Cortex of kidney (tissue), 1 donor: ENCODE measurements at places on chromosomes 4 and X.

GRCh38 chr4:123553279-123553678, 156.7 kb downstream of the SPRY1 start:
- no peak for DNase-seq

- no peak for DNase-seq
Observed at GRCh38 chrX:7378406-7378805, 230.5 kb upstream of the PUDP start.

DNA sequence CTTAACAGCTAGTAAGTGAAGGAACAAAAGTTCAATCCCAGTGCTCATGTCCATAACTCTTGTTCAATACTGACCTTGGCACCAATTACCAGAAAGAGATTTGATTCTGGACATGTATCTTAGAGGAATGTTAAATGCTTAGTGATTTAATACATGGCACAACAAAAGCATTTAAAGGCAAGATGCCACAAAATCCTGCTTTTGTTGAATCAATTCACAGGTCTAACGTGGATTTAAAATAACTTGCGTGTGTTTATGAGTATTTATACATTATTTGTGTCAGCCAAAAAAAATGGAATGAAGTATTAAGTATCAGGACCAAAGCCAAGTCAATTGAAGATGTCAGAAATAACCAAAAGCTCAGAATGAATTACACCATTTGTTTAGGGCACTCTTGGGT, 85.4 kb upstream of the GIMD1 start:
- DNase-seq: no peak

DNA sequence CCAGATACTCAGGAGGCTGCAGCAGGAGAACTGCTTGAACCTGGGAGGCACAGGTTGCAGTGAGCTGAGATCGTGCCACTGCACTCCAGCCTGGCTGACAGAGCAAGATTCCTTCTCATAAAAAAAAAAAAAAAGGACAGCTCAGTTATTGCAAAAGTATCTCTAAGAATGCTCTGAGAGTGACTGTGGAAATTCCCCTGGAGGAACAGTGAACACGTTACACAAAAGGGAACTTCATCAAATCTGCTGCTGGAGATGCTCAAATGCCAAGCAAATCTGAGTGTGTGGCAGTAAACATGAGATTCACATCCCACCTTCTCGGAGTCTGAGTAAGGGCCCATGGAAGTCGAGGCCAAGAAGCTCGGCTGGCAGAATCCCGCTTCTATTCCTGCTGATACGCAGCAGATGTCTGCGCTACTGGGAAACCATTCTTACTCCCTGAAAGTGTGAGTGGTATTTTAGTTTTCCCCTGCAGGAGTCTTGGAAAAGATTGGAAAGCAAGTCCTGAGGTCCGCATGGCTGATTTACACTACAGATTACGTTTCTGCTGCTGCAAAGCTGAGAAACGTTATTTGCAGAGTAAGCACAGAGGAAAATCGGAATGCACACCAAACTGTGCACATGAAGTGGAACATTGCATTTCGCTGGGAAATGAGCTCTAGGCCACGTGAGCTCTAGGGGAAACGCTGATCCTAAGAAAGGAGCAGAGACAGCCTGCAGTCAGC, 162.9 kb downstream of the NSUN7 start:
- no peak for DNase-seq

DNA sequence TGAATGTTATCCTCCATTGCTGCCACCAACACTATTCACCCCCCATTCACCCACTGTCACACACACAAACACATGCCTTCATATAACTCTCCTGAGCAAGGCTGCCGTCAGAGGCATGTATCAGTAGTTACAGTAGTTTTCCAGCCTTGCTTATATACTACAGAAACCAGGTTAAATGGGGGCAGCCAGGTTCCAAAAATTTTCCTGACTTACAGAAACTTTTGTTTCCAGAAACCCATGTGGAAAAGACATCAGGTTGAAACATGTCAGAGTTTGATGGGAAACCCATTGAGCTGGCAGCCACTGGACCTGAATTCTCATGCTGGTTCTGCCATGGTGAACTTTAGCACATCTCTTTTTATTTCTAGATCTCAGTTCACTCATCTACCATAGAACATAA, 64.0 kb downstream of the COX18 start:
- DNase-seq: no peak

DNA sequence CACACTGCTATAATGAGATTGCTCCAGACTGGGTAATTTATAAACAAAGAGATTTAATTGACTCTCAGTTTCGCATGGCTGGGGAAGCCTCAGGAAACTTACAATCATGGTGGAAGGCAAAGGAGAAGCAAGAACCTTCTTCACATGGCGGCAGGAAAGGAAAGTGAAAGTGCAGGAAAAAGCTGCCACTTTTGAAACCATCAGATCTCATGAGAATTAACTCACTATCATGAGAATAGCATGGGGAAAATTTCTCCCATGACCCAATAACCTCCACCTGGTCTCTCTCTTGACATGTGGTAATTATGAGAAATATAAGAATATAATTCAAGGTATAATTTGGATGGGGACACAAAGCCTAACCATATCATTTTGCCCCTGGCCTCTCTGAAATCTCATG, 884.2 kb downstream of the GLUD2 start:
- no peak for DNase-seq

- DNase-seq: no peak
Observed at GRCh38 chr4:74157154-74157553, 764 bp upstream of the MTHFD2L start.

DNA sequence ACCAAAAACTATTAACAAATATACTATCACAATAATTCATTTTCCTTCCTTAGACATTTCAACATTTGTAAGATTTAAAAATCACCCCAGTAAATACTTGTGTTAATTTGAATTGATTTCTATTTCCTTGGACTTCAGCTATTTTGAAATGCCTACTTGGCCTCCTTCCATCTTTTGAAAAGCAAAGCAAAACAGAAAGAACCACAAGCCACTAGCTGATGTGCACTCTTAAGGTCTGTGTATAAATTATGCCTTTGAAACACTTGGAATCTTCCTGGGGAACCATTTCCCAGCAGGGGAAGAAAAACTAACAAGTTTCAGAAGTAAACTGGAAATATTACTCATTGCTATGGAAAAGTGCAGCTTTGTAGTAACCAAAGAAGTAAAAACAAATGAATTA, 139.8 kb downstream of the CLCN4 start:
- DNase-seq: no peak

DNA sequence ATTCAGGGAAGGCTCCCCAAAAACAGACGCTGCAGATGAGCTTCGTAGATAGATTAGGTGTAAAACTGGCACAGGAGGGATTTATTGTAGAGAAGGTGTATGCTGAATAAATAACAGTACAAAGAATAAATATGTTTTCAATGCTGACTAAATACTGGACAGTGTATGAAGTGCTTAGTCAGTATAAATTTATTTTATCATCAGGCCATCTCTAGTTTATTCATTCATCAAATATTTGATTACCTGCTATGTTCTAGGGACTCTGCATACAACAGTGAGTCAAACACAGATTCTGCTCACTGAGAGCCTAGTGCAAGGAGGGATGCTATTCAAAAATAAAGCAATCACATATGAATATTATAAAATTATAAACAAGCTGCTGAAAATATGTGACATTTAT, 63.6 kb upstream of the TSPAN5 start:
- DNase-seq: no peak

DNA sequence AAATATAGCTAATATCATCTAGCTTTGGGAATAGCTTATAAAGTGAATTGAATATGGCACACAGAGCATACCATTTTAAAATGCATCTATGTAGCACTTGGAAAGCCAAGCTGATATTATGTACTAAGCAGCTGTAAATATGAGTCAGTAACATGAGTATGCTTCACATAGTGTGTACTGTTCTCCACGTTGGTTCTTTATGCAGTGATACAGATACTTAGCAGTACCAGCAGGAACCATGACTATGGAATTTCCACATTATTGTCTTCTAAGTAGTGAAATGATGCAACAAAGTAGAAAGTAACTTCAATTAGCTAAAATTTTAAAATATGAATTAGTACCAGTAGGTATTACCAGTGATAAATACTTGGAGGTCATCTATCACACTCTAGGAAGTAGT, 320.1 kb downstream of the BMPR1B start:
- DNase-seq: no peak

- no peak for DNase-seq
Observed at GRCh38 chr4:164959896-164960295, 17.6 kb downstream of the TRIM61 start.

DNA sequence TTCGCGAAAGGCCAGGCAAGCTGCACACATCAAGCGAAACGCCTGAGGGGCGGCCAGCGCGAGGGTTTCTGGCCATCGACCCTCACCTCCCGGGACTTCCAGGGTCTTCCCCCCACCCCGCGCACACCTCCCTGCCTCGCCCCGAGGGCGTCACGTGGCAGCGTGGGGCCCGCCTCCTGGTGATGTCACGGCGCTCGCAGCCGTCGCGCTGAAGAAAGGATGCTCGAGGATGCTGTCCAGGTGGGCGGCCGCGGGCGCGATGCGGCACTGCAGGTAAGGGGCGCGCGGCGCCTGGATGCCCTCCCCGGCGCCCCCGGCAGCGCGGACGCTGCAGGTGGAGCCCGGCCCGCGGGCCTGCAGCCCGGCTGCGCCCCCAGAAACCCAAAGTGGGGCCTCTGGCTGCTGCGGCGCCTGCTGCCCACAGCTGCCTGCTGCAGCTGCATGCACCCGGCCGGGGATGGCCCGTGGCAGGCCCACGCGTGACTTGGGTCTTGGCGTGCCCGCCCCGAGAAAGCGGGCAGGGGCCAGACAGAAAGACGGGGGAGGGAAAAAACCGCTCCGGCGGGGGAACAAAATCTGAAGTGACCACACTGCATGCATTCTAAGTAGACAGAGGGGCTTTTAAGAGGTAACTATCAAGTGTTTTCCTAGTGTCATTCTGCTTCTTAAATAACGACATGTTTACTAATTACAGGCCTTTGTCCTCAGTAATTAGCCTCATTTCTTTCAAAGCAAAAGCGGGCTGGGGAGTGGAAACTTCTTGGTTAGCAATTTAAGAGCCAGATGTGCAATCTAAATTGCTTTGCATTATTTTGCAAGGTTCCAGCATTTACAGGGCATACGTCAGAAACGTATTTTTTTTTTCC, 1.7 kb downstream of the CLCN4 start:
- peak; percentile 3 for DNase-seq

GRCh38 chrX:16848541-16848940, 21.6 kb downstream of the RBBP7 start:
- no peak for DNase-seq

DNA sequence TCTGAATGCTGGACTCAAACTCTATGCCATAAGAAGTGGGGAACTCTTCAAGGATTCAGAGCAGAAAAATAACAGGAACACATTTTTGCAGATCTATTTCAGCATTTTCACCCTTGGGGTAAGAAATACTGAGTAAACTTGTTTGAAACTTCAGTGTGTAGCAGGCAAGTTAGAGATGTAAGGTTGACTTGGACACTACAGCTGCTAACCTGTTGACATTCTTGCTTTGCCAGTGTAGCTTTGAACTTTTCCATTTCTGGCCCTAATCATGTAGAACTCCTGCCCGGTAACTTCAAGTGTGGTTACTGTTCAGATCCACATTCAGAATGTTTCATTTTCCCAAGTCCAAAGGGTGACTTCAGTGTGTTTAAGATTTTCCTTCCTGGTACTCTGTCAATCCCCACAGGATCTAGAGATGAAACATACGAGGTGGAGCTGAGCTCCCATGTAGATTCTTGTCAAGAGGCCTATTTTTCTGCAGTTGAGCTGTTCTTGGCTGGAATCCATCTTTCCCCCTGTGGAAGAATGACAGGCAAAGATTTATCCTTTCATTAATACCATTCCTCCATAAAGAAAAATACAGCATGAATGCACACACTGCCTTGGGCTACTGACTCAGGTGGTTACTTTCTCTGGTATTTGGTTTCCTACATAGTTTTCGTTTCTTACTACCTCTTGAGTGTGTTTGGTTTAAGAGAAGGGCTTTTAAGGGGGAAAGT, 34.1 kb downstream of the FHDC1 start:
- no peak for DNase-seq
